MM.1S (cell line): ENCODE measurements at places on chromosomes 2 and 18.

DNA sequence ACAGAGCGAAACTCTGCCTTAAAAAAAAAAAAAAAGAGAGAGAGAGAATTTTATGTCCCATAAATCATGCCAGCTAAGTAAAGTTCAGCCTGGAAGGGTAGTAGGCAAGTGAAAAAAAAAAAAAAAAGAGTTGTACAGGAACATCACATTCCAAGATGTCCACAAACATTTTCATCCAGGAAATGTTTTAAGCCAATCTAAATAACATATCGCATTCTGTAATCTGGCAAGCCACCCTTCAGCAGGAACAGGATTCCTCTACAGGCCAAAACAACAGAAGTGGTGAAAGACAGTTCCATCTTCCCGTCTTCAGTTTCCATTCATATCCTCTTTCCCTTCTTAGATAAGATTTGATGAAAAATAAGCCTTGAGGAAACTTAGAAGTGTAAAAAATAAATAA is 1108.1 kb upstream of the DDX18 start:
- H3K27me3 ChIP-seq = no peaks in the 10 kb centered on the region
- H3K4me3 ChIP-seq = no peak overlapping the region
- H3K4me1 ChIP-seq = no peaks in the 10 kb centered on the region
- no peak overlapping the region for H3K27ac ChIP-seq

DNA sequence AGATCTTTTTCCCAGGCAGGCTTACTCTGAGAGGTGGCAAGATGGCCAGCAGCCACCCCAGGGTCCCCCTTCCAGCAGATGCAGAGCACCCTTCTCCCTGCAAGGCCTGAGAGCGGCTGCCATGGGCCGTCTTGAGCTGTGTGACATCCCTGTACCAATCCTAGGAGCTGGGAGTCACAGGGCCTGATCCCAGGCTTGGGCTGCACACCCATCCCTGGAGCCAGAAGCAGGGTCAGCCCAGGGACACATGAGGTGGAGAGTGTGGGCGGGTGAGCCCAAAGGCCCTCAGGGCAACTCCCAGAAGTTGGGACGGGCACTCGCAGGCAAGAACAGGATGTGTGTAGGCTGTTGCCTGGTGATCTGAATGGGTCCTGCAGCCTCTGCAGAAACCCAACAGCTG is 40.5 kb downstream of the CROCC2 start:
- no peak overlapping the region for H3K4me3 ChIP-seq
- peaks cover 34% of the 10 kb centered on the region for H3K27me3 ChIP-seq
- no peaks in the 10 kb centered on the region for H3K4me1 ChIP-seq
- H3K27ac ChIP-seq = no peak overlapping the region
- no peak for DNase-seq

DNA sequence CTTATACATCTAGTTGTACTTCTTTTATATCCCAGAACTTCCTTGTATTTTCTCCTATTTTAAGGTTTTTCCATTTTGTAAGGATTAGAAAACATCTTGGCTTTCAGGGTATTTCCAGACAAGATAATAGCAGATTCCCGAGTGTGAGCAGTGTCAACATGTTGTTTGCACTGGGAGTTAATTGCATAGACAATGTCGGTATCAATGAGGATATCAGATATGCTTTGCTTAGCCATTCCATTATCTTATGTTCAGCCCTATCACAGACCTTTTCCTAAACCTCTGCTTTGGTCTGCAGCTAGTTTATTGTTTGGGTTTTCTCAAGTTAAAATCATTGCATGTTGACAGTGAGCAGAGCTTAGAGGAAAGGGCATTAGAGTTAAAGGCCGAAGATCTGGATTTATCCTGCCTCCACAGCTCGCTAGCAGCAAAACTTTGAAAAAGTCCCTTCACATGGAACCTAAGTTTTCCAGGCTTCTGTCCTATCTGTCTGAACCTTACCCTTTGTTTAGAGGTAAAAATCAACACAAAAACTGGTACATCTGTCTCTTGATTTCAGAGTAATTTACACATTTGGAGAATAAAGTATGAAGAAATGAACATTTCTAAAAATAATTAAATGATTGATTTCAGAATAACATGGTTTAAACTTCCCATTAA is 355.4 kb downstream of the KIAA1328 start:
- no peaks in the 10 kb centered on the region for H3K4me1 ChIP-seq
- H3K27me3 ChIP-seq = no peaks in the 10 kb centered on the region
- H3K27ac ChIP-seq = no peak overlapping the region
- no peak overlapping the region for H3K4me3 ChIP-seq
- no peak for DNase-seq
- no peaks in the 10 kb centered on the region for H3K36me3 ChIP-seq

DNA sequence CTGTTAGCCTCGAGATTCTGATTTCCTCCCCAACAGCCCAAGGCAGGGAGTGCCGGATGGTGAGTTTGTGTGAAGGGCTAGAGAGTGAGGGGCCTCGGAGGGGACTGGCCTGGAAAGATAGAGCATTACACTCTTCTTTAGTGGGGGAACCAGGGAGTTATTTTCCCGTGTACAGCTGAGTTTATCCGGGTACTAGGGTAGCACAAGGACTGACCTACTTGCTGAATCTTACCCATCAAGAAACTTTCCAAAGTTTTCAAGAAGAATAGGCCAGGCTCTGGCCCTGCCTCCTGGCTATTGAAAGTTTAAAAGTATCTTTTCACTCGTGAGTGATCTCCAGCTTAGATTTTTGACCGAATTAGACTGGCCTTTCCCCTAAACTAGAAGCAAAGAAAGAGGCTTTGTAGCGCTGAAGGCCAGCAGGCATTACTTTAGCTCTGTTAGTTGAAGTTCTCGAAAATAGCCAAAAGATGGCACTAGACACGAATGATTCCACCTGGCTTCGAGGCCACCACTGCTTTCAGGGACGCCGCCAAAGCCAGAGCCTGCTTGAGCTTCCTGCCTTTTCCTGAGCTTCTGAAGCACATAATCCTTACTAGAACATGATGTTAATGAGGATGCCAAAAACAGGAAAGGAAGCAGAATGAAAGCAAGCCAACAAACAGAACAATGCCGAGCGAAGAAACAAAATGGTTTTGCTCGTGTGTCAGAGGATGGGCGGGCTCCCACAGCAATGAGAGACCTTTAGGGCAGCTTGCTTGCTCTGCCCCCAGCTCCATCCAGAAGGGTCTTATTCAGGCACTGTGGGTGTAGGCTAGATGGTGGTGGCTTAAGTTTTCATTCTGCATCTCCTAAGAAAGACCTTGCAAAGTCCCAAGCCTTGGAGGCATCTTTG is 55.8 kb downstream of the TSN start:
- H3K36me3 ChIP-seq = no peaks in the 10 kb centered on the region
- H3K4me3 ChIP-seq = no peak overlapping the region
- H3K27me3 ChIP-seq = no peaks in the 10 kb centered on the region
- H3K4me1 ChIP-seq = no peaks in the 10 kb centered on the region
- H3K27ac ChIP-seq = no peak overlapping the region

DNA sequence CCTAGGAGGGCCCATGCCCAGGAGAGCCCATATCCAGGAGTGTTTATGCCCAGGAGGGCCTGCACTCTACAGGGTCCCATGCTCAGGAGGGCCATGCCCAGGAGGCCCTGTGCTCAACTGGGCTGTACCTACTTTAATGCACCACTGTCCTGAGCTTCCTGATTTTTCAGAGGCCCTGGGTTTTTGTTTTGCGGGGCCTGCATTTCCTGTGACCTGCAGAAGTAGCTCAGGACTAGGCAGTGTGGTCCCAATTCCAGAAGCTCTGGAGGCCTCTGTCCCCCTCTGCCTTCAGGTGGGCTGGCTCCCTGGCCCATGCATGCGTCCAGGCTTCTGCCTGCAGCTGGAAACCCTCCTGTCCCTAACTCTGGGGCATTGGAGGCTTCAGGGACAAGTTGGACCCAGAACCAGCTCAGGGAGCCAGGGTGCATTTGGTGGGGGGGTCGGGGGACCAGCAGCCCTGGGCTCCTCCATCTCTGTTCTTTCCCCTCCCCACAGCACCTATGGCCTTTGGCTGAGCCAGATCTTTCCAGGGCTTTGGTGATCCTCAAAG is 10.8 kb downstream of the GPR35 start:
- no peak for DNase-seq
- H3K27ac ChIP-seq = no peak overlapping the region
- H3K27me3 ChIP-seq = peaks cover 9% of the 10 kb centered on the region

GRCh38 chr2:54772531-54772930 is 49.1 kb downstream of the EML6 start:
- no peak overlapping the region for H3K4me3 ChIP-seq
- no peaks in the 10 kb centered on the region for H3K27me3 ChIP-seq
- peaks cover 17% of the 10 kb centered on the region for H3K4me1 ChIP-seq

DNA sequence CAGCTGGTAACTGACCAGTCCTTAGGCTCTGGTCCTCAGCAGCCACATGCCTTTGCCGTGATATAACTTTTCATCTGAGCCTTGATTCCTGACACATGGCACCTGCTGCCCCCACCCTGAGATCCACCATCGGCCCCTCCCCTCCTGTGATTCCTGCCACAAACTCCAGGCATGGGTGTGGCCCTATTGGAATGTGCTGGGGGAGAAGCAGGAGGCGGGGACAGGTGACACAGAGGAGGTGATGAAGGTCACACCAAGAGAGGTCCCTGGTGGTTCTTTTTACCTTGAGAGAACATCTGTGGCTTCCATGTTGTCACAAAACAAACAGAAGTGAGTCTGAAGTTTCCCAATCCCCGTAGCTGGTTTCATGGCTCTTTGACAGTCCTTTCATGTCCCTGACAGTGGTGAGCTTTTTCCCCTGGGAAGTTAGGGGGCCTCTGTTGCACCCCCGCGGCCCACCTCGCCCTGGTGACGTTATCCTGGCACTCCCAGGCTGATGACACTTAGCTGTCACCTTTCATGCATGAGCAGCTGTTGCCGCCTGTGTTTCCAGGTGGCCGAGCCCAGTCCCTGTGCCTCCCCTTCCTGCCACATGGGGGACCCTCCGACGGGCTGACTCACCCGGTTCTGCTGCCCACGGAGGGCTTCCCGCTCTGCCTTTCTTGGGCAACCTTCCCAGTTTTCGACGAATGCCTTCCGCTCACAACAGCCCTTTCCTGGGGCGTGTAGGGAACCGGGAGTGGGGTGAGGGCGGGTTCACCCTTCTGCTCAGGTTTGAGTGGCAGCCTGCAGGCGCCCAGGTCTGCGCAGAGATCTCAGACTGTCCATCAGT is 66.3 kb upstream of the GLI2 start:
- H3K4me1 ChIP-seq = no peaks in the 10 kb centered on the region
- no peak for DNase-seq
- no peaks in the 10 kb centered on the region for H3K36me3 ChIP-seq
- H3K27me3 ChIP-seq = peaks cover 27% of the 10 kb centered on the region

DNA sequence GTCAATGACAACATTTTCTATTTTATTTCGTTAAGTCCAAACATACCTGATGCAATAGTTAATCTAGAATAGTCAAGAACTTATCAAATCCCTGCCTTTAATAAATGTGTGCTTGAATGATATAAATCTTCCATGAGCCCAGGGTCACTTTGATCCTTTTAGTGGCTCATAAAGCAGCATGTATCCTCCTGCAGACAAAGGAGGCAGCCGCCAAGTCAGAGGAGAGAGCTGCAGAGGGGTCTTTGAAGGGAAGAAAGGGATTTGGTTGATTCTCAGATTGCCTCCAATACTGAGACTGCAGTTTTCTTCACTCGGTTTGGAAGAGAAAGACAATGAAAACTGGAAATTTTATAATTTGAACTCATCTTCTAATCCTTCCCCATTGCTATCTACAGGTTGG is 378.4 kb upstream of the PIK3C3 start:
- no peaks in the 10 kb centered on the region for H3K36me3 ChIP-seq
- no peak overlapping the region for H3K4me3 ChIP-seq
- no peaks in the 10 kb centered on the region for H3K27me3 ChIP-seq
- no peaks in the 10 kb centered on the region for H3K4me1 ChIP-seq

DNA sequence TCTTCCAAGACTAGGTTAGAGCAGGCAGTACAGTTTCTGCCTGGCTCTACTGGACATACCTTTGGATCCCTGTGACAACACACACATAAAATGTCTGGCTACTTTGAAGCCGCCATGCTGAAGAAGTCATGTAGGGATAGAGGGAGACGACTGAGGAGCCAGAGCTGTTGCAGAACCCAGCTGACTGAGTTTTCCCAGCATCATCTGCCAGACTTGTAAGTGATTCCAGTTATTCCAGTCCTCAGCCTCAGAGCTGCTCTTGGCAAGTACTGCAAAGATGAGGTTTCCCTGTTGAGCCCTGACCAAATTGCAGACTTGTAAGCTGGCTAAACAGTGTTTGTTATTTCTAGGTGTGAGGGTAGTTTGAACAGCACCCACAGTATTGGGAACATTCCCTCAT is 31.5 kb upstream of the TSPYL6 start:
- no peaks in the 10 kb centered on the region for H3K36me3 ChIP-seq
- no peak overlapping the region for H3K4me3 ChIP-seq
- DNase-seq = no peak

- H3K36me3 ChIP-seq = no peaks in the 10 kb centered on the region
These were observed 161.5 kb upstream of the NT5C1B start for GRCh38 chr2:18750672-18751554.

DNA sequence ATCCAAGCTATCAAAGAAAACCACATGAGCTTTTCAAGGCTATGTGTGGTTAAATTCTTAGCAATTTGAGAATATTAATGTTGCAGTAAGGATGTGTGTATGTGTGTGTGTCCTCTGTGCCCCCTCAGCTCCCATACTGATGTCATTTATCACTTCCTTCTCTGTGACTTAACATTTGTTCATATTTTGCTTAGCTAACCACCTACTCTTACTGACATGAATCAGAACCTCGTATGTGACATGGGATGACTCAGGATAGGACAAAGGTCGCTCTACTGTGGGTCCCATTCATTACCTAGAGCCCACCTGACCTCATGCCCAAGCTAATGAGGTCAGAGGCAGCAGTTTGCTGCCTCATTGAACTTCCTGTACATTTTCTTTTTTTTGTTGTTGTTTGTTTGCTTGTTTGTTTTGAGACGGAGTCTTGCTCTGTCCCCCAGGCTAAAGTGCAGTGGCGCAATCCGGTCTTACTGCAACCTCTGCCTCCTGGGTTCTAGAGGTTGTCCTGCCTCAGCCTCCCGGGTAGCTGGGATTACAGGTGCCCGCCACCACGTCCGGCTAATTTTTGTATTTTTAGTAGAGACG is 36.3 kb downstream of the MOGAT1 start:
- no peaks in the 10 kb centered on the region for H3K27me3 ChIP-seq
- no peak overlapping the region for H3K4me3 ChIP-seq
- no peak for DNase-seq
- no peaks in the 10 kb centered on the region for H3K4me1 ChIP-seq
- H3K36me3 ChIP-seq = no peaks in the 10 kb centered on the region

GRCh38 chr18:61628085-61628484 is 264.7 kb downstream of the RNF152 start:
- H3K27me3 ChIP-seq = no peaks in the 10 kb centered on the region
- no peak overlapping the region for H3K27ac ChIP-seq
- no peaks in the 10 kb centered on the region for H3K36me3 ChIP-seq
- DNase-seq = no peak
- H3K4me3 ChIP-seq = no peak overlapping the region

GRCh38 chr2:188315750-188316149 is 24.1 kb downstream of the GULP1 start:
- H3K4me3 ChIP-seq = no peak overlapping the region
- no peak overlapping the region for H3K27ac ChIP-seq
- H3K36me3 ChIP-seq = no peaks in the 10 kb centered on the region
- no peaks in the 10 kb centered on the region for H3K4me1 ChIP-seq
- H3K27me3 ChIP-seq = no peaks in the 10 kb centered on the region
- no peak for DNase-seq
